Gastroesophageal sphincter (tissue), 4 donors: ENCODE measurements at places on chromosomes 1 and 21.

DNA sequence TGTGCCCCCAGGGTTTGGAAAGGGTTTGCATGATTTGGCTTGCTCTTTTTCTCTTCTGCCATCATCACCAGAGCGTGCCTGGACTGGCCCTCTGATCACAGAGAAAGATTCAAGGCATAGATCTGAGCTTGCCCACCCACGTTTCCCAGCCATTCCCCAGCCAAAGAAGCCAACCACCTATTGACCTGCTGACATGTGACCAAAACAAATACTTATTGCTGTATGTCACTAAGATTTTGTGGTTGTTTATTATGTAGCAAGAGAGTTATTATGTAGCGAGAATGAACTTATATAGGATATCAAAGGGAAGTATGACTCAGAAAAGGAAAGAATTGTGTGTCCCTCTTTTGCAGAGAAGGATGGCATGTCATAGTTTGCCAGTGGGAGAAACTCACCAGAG lies 59.9 kb downstream of the UBE2U start:
- ATAC-seq, result no peak

DNA sequence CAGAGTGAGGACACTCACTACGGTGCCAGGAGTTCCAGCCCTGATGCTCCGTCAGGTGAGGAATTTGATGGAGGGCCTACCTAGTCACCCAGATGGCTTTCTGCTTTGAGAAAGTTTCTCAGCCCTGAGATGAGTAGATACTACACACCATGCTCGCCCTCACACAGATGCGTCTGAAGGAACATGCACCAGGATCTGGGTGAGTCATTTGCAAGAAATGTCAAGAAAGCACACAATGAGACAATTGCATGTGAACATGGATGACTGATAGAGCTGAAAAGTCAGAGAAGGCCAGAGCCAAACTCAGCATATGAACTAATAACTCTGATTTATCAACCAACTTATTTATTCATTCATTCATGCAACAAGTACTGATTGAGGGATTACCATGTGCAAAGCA lies 483.9 kb downstream of the OMA1 start:
- ATAC-seq, result no peak

DNA sequence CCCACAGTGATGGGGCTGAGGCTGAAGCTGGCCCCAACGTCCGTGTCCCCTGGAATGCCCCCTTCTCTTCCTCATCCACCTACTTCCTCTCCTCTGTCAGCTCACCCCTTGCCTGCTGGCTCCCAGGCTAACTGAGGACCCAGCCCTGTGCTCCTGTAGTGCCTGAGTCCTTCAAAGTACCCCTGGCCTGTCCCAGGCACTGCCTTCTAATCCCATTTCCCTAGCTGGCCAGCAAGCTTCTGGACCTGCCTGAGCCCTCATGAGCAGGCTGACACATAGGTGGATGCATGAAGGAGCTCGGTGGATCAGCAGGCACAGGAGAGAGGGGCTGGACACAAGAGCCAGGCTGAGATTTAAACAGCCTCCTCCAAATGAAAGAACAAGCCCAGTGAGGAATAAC lies 650.8 kb downstream of the NPHP4 start:
- ATAC-seq, result no peak

- no peak for ATAC-seq
Measured at GRCh38 chr1:77652268-77652667, 30.2 kb downstream of the ZZZ3 start.

DNA sequence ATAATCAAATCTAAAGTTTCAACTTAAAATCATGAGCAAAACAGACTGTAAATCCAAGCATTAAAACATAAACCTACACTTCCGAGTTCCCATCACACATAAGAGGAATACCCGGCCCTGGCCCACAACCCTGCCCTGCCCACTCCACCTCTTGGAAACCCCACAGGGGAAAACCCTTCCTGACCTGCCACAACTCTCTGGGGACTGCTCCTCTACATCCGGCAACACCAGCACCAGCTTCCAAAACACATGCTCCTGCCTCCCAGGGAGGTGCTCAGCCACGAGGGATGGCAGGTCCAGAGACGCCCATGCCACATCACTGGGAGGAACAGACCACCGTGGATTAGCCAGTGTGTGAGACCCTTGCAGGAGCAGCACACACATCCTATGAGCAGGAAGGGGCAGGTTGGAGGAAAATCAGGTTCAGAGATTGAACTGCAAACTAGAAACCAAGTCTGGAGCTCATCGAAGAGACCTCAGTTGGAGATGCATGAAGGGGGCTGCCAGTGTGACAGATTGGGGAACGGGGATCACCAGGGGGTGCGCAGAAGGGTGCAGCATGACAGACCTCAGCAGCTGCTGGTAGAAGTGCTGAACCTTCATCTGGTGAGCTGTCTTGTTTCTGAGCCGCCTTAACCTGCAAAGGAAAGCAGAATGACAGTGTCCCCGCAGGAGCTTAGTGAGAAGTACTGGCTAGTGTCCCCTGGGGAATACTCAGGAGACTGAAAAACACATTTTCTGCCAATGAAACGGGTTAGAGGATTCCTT lies 25.8 kb upstream of the LSS start:
- ATAC-seq, result no peak

GRCh38 chr21:43984905-43985689 lies 27.0 kb upstream of the TRAPPC10 start:
- no peak for ATAC-seq

DNA sequence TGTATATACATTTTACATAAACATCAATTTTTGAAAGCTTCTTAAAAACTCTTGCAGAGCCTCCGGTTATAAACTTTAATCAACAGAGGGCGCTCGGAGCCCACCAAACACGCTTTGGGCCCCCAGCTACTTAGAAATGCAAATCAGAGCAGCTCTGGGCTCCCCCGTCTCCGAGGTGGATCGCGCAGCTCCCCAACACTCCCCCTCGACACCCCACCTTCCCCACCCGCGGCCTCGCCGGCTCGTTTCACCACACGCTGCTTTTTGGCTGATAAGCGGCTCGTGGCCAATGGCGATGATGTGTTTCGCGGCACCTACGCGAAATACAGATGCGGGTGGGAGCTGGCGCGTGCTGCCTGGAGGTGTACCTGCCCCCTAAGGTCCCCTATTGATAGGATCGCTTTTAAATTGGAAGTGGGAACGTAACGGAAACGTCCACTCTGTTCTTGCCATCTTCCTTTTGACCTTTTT lies 1.7 kb upstream of the KIF26B start:
- no peak for ATAC-seq
